Right ventricle myocardium superior (tissue), 1 donor: ENCODE measurements at places on chromosomes 6 and 20. TPM values are rescaled to one million over a fixed set of nuclear protein-coding genes. Genes with fewer than 3 reads are reported as not detected.

BCAS1 gene
- not detected for total RNA-seq

PRSS16 gene
- total RNA-seq: not detected

LKAAEAR1 gene
- not detected for total RNA-seq

MUCL3 gene
- total RNA-seq: not detected

VEGFA gene
- 230 TPM for total RNA-seq

OTOR gene
- total RNA-seq: not detected

ANKRD66 gene
- not detected for total RNA-seq

ERVFRD-1 gene
- total RNA-seq: 0.05 TPM

DAAM2 gene
- total RNA-seq: 13.0 TPM

CLPSL2 gene
- total RNA-seq: not detected

EYA2 gene
- 0.65 TPM for total RNA-seq

TRIM10 gene
- total RNA-seq: not detected

GNMT gene
- total RNA-seq: 2.3 TPM

MCHR2 gene
- not detected for total RNA-seq

RBM12 gene
- 45.3 TPM for total RNA-seq

GPR63 gene
- 0.40 TPM for total RNA-seq

CENPB gene
- 68.3 TPM for total RNA-seq

PHACTR1 gene
- 114 TPM for total RNA-seq

NT5E gene
- 4.2 TPM for total RNA-seq

ZNF831 gene
- 0.08 TPM for total RNA-seq

PPP1R3G gene
- total RNA-seq: 14.2 TPM

PLEKHG1 gene
- total RNA-seq: 7.3 TPM

CLVS2 gene
- total RNA-seq: 0.11 TPM

SERAC1 gene
- total RNA-seq: 4.5 TPM

UNC5CL gene
- total RNA-seq: 0.40 TPM

CTCFL gene
- not detected for total RNA-seq

CPNE5 gene
- total RNA-seq: 10.0 TPM

OPRM1 gene
- not detected for total RNA-seq

CDH4 gene
- total RNA-seq: 0.05 TPM

SLC32A1 gene
- total RNA-seq: not detected

ENTPD6 gene
- total RNA-seq: 118 TPM

VSTM2L gene
- 17.0 TPM for total RNA-seq

KHDRBS2 gene
- not detected for total RNA-seq

RGS17 gene
- total RNA-seq: 0.05 TPM

POU5F1 gene
- total RNA-seq: 0.94 TPM
